Mesothelial cell of epicardium (in vitro differentiated cells): ENCODE measurements at places on chromosomes 13 and 19. TPM values are rescaled to one million over a fixed set of nuclear protein-coding genes. Genes with fewer than 3 reads are reported as not detected.

Gene C19orf53
- 68.9 to 79.1 TPM (median 74.9 TPM) in 3 replicates for total RNA-seq

Gene ZNF585A
- total RNA-seq = 11.5 to 13.1 TPM (median 12.5 TPM) in 3 replicates

DNA sequence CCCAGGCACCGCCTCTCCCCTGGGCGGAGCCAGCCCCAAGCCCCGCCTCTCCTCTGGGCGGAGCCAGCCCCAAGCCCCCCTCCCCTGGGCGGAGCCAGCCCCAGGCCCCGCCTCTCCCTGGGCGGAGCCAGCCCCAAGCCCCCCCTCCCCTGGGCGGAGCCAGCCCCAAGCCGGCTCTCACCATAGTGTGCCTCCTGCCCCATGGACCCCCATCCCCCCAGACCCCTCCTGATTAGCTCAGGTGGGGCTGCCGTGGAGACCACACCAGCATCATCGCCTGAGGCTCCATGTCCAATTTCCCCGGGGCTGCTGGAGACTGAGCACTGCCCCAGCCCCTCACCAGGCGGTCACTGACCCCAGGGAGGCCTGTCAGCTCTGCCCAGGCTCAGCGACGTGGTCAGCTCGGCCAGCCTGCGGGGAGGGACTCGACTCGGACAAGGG is 4.2 kb upstream of the MADCAM1 start:
- DNase-seq = no peak

GRCh38 chr13:111021270-111021669 is 93.8 kb upstream of the ARHGEF7 start:
- DNase-seq = no peak

GRCh38 chr13:68234274-68234673 is 1004.1 kb upstream of the PCDH9 start:
- DNase-seq = no peak

- no peak for DNase-seq
Observed at GRCh38 chr13:81001828-81002385, 661.0 kb upstream of the SPRY2 start.

- DNase-seq = no peak
Observed at GRCh38 chr13:35349052-35349451, 127.4 kb downstream of the MAB21L1 start.

DNA sequence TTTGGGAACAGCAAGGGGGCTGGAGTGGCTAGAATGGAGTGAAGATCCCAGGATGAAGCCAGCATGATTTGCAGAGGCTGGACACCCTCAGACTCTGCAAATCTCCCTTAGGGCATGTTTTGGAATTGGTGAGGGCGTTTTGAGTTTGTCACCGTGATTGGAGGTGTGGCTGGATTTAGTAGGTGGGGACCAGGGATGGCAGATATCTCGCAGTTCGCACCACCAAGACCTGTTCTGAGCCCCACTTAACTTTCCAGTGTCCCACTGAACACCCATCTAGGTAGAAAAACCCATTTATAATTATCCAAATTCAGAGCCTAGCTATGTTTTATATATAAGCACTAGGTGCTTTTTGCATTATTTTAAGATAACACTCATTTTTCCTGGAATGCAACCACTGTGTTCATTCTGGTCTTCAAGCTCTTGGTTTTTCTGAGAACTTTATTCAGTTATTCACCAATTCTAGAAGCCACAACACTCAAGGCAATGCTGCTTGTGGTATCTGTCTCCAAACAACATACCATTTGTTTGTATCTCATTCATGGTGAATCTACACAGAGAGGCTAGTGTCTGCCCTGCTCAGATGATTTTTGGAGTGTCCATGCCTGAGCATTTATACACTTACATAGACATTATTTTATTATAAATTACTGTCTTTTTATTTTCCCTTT is 3.0 kb upstream of the NANOS2 start:
- DNase-seq = no peak

DNA sequence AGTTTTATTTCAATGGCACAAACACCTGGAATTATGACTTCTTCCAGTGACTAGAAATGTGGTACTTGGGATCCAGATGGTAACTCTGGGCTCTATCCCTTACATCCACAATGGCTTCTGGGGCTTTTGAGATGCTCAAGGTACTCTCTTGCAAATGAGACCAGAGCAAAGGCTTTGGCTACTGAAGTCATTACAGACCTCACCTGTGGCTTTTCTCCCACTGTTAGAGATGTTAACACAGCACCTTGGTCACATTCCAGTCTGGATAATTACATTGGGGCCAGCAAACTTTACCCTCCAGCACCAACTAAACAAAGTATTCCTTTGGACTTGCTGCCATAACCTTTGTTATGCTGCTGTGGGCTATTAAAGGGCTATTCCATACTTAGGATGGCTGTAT is 6.1 kb downstream of the ENOX1 start:
- no peak for DNase-seq
